ENCODE measurements at places on chromosomes 13 and 19.

DNA sequence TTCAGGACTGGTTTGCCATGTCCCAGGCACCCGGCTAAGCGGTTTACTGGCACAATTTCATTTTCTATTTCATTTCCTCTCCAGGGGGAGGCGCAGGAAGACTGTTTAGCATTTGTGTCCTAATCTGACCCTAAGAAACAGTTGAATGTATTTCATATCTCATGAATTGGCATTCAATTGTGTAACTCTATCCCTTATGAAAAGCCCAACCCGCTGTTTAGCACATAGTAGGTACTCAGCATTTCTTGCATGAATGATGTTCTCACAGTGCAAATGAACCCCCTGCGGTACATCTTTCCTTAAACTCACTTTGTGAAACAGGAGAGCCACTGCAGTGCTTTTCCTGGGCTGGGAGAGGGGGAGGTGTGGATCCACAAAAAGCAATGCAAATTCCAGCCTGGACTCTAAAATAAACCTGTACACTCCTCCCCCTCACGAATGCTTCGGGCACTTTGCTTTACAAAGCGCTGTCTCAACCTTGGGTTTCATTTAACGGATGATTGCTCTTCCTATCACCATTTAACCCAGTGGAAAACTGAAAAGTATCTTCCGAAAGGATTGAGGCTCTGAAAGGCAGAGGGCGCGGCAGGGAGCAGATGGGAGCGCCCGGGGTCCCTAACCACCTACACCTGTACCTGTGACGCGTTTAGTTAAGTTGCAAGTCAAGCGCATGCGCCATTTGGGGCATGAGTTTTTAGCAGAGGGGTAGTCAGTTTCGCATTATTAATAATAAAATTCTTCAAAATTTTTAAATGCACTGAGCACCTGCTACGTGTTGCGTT, 1.2 kb upstream of the EEF2 start:
- no peak for DNase-seq

DNA sequence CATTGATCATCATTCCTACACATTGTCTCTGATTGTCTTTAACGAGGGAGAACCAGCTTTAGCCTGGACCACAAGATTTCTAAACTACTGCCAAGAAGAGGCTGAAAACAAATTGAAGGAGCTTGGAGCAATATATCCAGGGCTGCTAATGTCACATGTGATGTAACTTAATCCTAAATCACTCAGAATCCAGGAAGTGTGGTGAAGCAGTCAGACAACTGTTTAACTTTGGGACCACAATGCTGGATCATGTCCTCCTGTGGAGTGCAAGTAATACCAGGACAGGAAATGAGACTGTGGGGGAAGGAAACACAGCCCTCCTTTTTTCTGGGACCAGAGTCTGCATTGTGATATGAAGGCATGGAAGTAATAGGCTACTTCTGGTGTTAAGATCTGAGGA, 430.2 kb downstream of the KCTD12 start:
- no peak for DNase-seq

DNA sequence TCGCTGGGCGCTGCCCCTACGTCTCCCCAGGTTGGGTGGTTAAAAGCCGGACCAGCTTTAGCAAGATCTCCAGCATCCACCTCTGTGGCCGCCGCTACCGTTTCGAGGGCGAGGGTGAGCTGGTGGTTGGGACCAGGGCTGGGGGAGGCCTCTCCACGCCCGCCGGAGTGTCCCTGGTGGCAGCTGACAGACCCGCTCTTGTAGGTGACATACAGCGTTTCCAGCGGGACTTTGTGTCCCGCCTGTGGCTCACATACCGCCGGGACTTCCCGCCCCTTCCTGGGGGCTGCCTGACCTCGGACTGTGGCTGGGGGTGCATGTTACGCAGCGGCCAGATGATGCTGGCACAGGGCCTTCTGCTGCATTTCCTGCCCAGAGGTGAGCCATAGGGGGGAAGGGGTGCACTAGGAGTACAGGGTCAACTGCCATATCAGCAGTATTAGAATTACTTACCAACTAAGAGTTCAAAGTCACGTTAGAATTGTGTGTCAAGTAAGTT, 1.1 kb downstream of the ATG4D start:
- no peak for DNase-seq

DNA sequence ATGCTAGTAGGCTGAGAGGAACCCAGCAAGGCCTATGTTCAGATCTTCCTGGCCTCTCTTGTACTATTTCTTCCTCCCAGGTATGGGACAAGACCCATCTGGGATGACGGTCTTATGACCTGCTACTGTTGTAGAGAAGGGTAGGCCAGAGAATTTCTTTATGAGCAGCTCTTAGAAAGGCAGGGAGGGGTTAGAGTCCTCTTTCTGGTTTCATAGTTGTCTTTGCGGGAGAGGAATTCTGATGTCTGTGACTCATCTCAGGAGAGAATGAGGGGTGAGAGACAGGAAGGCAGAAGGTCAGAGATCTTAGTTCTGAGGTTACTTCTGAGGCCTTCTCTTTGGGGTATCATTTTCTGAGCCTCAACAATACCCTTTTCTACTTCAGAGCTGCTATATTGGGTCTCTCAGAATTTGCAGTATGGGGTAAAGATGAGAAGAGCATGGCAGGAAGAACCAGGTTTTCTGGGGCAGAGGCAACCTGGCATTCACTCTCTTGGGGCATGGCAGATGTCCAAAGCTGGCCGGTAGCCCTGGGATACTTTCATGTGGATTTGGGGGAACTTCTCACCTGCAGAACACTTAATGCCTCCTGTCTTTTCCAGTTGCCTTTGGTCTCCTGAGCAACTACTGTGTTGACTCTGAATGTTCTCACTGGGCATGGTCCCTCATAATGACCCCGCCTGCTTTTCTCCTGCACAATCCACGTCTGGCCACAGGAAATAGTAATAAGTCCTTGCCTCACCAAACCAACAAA, 154.4 kb downstream of the GGACT start:
- no peak for DNase-seq

DNA sequence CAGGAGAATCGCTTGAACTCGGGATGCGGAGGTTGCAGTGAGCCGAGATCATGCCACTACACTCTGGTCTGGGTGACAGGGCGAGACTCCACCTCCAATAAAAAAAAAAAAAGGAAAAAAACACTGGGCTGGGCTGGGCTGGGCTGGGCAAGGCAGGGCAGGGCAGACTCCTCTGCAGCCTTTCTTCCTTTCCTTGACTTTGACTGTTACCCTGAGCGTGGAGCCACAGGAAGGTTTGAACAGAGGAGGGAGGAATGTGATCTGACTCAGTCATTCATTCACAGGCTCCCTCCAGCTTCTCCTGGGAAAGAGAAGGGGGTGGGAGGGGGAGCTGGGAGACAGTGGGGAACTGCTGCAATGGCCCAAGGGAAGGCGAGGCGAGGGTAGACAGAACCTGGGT, 2.7 kb upstream of the ACTN4 start:
- DNase-seq = no peak

DNA sequence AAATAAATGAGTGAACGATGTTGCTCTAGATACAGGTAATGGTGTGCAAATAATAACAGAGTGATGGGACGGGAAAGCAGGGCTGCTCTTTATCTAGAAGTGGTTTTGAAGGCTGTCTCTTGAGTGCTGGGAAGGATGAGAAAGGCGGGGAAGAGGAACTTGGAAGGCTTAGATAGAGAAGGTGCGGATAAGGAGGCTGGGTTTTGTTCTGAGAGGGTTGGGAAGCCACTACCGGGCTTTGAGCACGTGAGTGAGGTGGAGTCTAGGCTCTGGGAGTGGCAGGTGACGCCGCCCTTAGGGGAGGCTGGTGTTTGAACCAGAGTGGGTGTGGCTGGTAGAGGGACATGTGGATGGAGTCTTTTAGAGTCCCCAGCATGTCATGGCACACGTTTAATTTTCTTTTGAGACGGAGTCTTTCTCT, 811 bp downstream of the ARMC6 start:
- peak; percentile 12 for DNase-seq

DNA sequence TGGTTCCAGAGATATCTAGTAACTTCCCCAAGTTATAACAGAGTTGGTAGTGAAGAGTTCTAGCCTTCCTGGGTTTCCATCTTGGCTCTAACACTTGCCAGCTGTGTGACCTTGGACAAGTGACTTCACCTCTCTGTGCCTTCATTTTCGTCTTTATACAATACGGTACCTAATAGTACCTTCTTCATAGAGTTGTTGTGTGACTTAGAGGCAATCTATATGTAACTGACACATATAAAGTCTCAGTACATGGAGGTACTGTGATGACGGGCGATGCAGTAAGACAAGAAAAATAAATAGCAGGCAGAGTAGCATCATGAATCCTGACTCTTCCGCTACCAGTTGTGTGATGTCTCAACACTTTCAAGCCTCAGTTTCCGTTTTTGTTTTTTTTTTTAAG, 8.0 kb upstream of the CLASRP start:
- DNase-seq = no peak

GRCh38 chr13:89457977-89458376, 1786.8 kb downstream of the SLITRK5 start:
- DNase-seq = no peak

- no peak for DNase-seq
Observed at GRCh38 chr13:51849145-51850101, 4.4 kb upstream of the TMEM272 start.

DNA sequence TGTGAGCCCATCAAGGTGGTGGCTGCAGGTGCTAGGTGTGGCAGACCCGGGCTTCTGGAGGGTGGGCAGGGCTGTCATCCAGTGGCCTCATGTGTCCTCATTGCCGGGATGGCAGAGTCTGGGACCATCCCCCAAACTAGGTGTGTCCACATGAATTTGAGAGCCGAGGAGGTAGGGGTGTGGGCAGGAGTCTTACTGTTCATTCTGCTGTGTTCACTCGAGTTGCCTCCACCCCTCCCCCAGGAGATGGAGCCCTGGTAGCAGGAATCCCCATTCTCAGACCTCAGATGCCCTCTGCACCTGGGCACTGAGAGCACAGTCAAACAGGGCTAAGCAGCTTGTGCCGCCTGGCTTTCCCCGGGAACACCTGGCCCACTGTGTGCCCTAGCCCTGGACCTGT, 22.4 kb downstream of the NAXD start:
- no peak for DNase-seq

- no peak for DNase-seq
Observed at GRCh38 chr19:12284631-12285030, 10.1 kb downstream of the ZNF44 start.

- DNase-seq = no peak
Observed at GRCh38 chr19:11338121-11338520, 1.3 kb downstream of the RAB3D start.

- no peak for DNase-seq
Observed at GRCh38 chr13:83153848-83154247, 728.4 kb downstream of the SLITRK1 start.

All from BJ (cell line).